ENCODE measurements at places on chromosomes 6 and 20.

DNA sequence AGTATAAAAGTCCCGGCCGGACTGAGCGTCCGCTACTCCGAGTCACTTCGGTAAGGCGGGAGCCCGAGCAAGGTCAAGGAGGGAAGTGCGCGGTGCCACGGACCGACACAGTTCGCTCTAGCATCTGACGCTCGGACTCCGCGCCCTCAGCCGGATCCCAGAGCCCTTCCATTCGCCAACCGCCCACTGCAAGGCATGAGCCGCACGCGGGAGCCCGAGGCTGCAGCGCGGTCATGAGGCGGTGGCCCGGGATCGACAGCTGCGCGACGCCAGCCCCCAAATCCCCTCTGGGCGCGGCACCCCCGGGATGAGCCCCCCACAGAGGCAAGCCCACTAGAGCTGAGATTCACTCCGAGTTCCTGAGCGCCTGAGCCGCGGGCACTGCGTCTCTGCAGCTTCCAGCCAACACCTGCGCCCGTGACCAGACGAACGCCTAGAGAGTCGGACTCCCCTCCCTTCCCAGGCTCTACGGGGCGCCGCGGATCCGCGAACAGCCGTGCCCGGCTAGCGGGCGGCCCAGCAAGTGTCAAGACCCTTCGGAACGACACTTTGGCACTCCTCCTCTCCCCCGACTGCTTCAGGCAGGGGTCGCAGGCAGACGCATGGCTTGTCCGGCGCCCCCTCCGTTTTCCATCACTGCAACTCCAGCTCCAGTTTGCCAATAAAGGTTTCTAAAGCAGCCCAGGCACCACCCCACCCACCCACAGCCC, 725 bp upstream of the ISM1 start:
- H3K4me3 ChIP-seq = peak overlapping the region; percentile 73
- no peaks in the 10 kb centered on the region for H3K36me3 ChIP-seq
- DNase-seq = peak; percentile 47
- H3K27ac ChIP-seq = no peak overlapping the region

- no peak overlapping the region for H3K4me3 ChIP-seq
- DNase-seq = no peak
- peaks cover 1% of the 10 kb centered on the region for H3K27me3 ChIP-seq
- peaks cover 3% of the 10 kb centered on the region for H3K4me1 ChIP-seq
Observed at GRCh38 chr6:63521475-63522210, 50.6 kb upstream of the LOC128125822 start.

DNA sequence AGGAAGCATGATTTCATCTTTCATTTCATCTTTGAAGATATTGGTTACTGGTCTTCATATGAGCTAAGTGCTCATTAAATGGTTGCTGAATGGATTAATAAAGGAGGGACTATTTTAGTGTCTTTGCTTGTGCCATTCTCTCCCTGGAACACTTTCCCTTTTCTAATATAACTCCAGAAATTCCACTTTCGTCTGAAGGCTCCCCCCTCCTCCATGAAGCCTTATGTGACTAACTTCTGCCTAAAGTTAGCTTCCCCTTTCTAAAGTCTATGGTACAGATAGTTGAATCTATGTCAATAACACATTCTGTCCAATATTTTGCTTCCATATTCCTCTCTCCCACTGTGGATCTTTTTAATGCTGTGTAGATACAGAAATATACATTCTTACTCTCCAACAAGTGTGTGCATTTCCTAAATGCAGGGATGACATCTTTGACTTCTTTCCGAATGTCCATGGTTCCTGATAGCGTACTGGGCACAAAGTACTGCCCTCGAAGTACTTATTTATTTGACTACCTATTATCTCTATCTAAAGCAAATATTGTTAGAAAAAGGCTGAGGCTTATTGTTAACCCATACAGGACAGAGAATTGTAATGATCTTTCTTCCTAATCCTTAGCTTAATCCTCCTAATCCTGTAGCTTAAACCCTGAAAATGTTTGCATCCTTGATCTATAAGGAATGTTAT, 84.7 kb upstream of the ELOVL5 start:
- peaks cover 31% of the 10 kb centered on the region for H3K4me1 ChIP-seq
- DNase-seq = no peak
- H3K27ac ChIP-seq = no peak overlapping the region
- no peaks in the 10 kb centered on the region for H3K27me3 ChIP-seq
- H3K4me3 ChIP-seq = no peak overlapping the region

- H3K27ac ChIP-seq = no peak overlapping the region
- no peak for DNase-seq
- H3K36me3 ChIP-seq = no peaks in the 10 kb centered on the region
Observed at GRCh38 chr6:15677822-15678221, 15.0 kb upstream of the DTNBP1 start.

DNA sequence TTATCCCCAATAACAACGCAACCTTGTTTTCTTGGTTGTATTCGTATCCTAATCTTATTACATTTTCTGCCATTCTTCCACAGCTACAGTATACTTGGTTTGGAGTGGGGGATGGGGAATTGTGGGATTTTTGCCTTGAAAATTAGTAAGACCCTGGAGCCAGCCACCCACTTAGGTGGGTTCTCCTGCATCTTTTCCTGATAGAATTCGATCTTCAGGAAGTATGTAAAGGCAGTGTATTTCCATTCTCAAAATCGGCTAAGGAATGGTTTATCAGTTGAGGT, 1.1 kb downstream of the ITCH start:
- H3K27ac ChIP-seq = peak overlapping the region; percentile 23
- H3K27me3 ChIP-seq = no peaks in the 10 kb centered on the region
- peaks cover 38% of the 10 kb centered on the region for H3K4me1 ChIP-seq
- peak overlapping the region; percentile 93 for H3K4me3 ChIP-seq

GRCh38 chr6:80553071-80553740, 446.7 kb downstream of the BCKDHB start:
- H3K36me3 ChIP-seq = no peaks in the 10 kb centered on the region
- no peaks in the 10 kb centered on the region for H3K27me3 ChIP-seq
- no peak overlapping the region for H3K27ac ChIP-seq
- DNase-seq = no peak
- H3K4me1 ChIP-seq = no peaks in the 10 kb centered on the region
- no peak overlapping the region for H3K4me3 ChIP-seq

GRCh38 chr6:169320013-169320412, 66.4 kb upstream of the THBS2 start:
- H3K4me1 ChIP-seq = no peaks in the 10 kb centered on the region
- peaks cover 5% of the 10 kb centered on the region for H3K27me3 ChIP-seq
- no peak overlapping the region for H3K4me3 ChIP-seq

DNA sequence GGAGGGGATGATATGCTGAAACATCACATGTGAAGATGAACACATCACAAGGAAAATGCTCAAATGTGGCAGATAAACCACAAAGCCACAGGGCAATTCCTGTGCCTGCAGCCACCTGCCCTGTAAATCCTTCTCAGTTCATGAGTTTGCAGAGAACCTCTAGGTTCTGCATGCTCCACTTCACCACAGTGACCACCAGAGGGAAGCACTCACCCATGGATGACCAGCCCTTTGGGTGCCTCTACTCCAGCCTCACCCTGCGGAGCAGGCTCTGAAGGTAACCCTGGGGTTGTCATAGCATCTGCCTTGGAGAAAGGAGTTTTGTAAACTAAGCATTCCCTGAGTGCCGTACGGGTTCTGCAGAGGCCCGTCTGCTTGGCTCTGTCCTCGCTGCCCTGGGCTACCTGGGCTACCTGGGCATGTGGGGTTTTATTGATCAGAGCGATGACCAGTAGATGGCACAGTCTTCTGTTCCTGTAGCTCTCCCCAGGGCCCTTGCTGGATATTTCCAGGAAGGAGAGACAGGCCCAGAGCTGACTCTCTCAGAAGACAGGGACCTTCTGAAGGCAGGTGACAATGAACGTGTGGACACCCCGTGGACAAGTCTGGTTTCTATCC, 31.7 kb upstream of the CST1 start:
- peaks cover 4% of the 10 kb centered on the region for H3K27me3 ChIP-seq
- no peaks in the 10 kb centered on the region for H3K36me3 ChIP-seq
- no peak overlapping the region for H3K4me3 ChIP-seq
- no peak overlapping the region for H3K27ac ChIP-seq

- no peaks in the 10 kb centered on the region for H3K36me3 ChIP-seq
- H3K4me3 ChIP-seq = no peak overlapping the region
- H3K27me3 ChIP-seq = no peaks in the 10 kb centered on the region
- H3K27ac ChIP-seq = no peak overlapping the region
- no peak for DNase-seq
Observed at GRCh38 chr20:52965380-52965779, 6.8 kb upstream of the TSHZ2 start.

GRCh38 chr6:83558975-83559374, 46.6 kb downstream of the PRSS35 start:
- no peaks in the 10 kb centered on the region for H3K4me1 ChIP-seq
- H3K4me3 ChIP-seq = no peak overlapping the region
- peaks cover 2% of the 10 kb centered on the region for H3K27me3 ChIP-seq
- no peak overlapping the region for H3K27ac ChIP-seq
- no peak for DNase-seq

GRCh38 chr6:35096129-35096862, 44.8 kb downstream of the TCP11 start:
- no peaks in the 10 kb centered on the region for H3K36me3 ChIP-seq
- no peak for DNase-seq
- no peaks in the 10 kb centered on the region for H3K27me3 ChIP-seq
- H3K4me3 ChIP-seq = no peak overlapping the region
- no peaks in the 10 kb centered on the region for H3K4me1 ChIP-seq

GRCh38 chr6:41658636-41659035, 20.4 kb downstream of the MDFI start:
- H3K4me3 ChIP-seq = no peak overlapping the region
- no peak for DNase-seq
- no peaks in the 10 kb centered on the region for H3K4me1 ChIP-seq
- H3K27ac ChIP-seq = no peak overlapping the region

DNA sequence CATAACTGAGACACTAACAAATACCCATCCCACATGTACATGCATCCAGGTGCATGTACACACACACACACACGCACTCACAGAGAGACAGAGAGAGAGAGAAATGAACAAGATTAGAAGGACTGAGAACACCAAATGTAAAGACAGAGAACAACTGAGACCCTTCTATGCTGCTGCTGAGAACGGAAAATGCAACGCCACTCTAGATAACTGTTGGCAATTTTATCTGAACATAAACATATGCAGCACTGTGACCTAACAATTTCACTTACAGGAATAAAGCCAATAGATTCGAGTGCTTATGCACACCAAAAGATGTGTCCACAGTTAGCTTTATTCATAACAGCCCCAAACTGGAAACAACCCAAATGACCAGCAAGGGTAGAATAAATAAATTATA, 103.8 kb upstream of the LY86 start:
- H3K36me3 ChIP-seq = no peaks in the 10 kb centered on the region
- H3K27ac ChIP-seq = no peak overlapping the region
- H3K4me1 ChIP-seq = no peaks in the 10 kb centered on the region

DNA sequence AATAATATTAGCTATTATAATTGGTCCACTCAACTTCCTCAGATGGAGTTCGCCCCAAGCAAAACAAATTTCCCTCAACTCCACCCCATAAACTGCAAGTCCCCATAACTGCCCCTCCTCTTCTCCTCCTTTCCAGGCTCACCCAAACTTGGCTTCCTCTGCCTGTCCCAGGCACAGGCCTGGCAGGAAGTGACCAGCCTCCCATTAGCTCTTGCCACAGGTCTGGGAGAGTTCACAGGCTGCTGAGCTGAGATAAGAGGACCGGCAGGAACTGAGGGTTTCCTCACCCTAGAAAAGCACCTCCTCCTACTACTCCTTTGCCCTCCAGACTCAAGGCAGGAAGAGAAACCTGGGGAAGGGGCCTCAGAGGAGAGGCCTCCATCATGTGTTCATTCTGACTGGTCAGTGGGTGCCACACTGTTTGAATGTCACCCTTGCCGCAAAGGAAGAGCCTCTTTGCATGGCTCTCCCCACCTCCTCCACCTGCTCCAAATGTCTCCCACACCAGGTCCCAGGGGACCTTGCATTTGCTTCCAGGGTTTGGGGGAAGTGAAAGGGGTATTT, 24.5 kb upstream of the SMIM29 start:
- peaks cover 6% of the 10 kb centered on the region for H3K4me1 ChIP-seq
- H3K27me3 ChIP-seq = no peaks in the 10 kb centered on the region
- H3K36me3 ChIP-seq = no peaks in the 10 kb centered on the region
- no peak overlapping the region for H3K27ac ChIP-seq

- no peaks in the 10 kb centered on the region for H3K27me3 ChIP-seq
- peak overlapping the region; percentile 25 for H3K4me3 ChIP-seq
- H3K4me1 ChIP-seq = peaks cover 66% of the 10 kb centered on the region
- no peak for DNase-seq
Observed at GRCh38 chr20:49679634-49680033, 34.0 kb downstream of the B4GALT5 start.

- peaks cover 22% of the 10 kb centered on the region for H3K36me3 ChIP-seq
- DNase-seq = no peak
- no peak overlapping the region for H3K4me3 ChIP-seq
Observed at GRCh38 chr6:130093546-130093945, 75.2 kb downstream of the L3MBTL3 start.

DNA sequence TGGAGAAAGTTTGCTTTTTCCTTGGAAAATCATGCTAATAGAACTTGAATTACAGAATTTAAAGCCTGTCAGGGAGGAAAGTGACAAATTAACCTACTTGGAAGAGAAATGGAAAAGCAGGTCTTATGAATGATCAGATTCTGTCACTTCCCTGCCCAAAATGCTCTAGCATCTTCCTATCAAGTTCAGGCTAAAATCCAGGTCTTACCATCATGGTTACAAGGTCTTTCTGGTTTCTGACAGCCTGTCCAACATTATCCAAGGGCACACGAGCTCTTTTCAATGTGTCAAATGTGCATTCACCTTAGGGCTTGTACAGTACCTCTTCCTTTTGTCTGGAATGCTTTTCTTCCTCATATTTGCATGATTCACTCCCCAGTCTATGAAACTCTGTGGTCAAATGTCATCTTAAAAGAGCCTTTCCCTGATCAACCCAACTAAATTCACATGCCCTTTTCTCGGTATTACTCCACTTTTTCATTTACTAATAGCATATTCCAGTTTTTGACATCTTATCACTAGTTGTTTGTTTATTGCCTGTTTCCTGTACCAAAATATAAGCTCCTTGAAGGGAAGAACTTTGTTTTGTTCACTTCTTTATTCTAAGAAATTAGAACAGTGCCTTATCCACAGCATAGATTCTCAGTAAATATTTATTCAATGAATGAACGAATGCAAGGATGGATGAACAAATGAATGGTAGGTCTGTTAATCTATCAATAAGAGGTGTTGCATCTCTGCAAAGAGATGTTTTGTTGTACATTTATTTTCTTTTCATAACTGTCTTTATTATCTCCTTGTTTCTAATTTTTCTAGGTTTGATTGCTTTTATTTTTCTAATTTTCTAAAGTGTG, 139.5 kb downstream of the BCAS1 start:
- no peaks in the 10 kb centered on the region for H3K36me3 ChIP-seq
- H3K4me3 ChIP-seq = no peak overlapping the region
- H3K27ac ChIP-seq = no peak overlapping the region
- DNase-seq = no peak
- H3K4me1 ChIP-seq = peaks cover 52% of the 10 kb centered on the region
- H3K27me3 ChIP-seq = no peaks in the 10 kb centered on the region

GRCh38 chr6:106398621-106399020, 38.1 kb downstream of the CRYBG1 start:
- no peak overlapping the region for H3K27ac ChIP-seq
- DNase-seq = no peak
- no peaks in the 10 kb centered on the region for H3K36me3 ChIP-seq

- H3K4me1 ChIP-seq = peaks cover 16% of the 10 kb centered on the region
- H3K4me3 ChIP-seq = no peak overlapping the region
- no peak overlapping the region for H3K27ac ChIP-seq
- H3K27me3 ChIP-seq = peaks cover 50% of the 10 kb centered on the region
- H3K36me3 ChIP-seq = no peaks in the 10 kb centered on the region
Observed at GRCh38 chr6:122791310-122791679, 2.2 kb downstream of the SMPDL3A start.
